ENCODE measurements at places on chromosomes 2 and 18. TPM values are rescaled to one million over a fixed set of nuclear protein-coding genes. Genes with fewer than 3 reads are reported as not detected.

Gene TOGARAM2
- total RNA-seq: 0.17 TPM

Gene CEP68
- 8.6 TPM for total RNA-seq

Gene SCN1A
- 0.33 TPM for total RNA-seq

Gene CNDP2
- total RNA-seq: 83.2 TPM

Gene AOX1
- total RNA-seq: 38.1 TPM

Gene DNAJC5G
- not detected for total RNA-seq

Gene B4GALT6
- total RNA-seq: 6.0 TPM

Gene OR6B2
- total RNA-seq: not detected

Gene TTLL4
- total RNA-seq: 6.3 TPM

Gene RTP5
- not detected for total RNA-seq

Gene NEURL3
- total RNA-seq: not detected

Gene GPAT2
- total RNA-seq: 16.2 TPM

Gene LYPD6B
- total RNA-seq: not detected

Gene AKAIN1
- total RNA-seq: not detected

Gene RFX8
- total RNA-seq: 36.7 TPM

Gene RDH14
- 33.5 TPM for total RNA-seq

Gene TTR
- total RNA-seq: not detected

Gene HTR2B
- total RNA-seq: 9.8 TPM

Gene CNTNAP5
- not detected for total RNA-seq

Gene RND3
- 413 TPM for total RNA-seq

Gene SLC40A1
- 73.1 TPM for total RNA-seq

Gene PAX8
- 1.5 TPM for total RNA-seq

Gene DQX1
- under 0.01 TPM for total RNA-seq

Gene FBXO48
- total RNA-seq: 0.29 TPM

Gene SRD5A2
- not detected for total RNA-seq

Gene XIRP2
- total RNA-seq: not detected

Gene GNAL
- 0.15 TPM for total RNA-seq

Gene TMEM214
- 38.5 TPM for total RNA-seq

Gene CCL20
- total RNA-seq: not detected

Gene DCAF17
- total RNA-seq: 20.7 TPM

Gene FAM237A
- total RNA-seq: not detected

Gene PLEKHH2
- total RNA-seq: 5.7 TPM

Gene RIOK3
- total RNA-seq: 82.6 TPM

Gene IL1RN
- 0.17 TPM for total RNA-seq
